ENCODE measurements at places on chromosomes 7 and 10. TPM values are rescaled to one million over a fixed set of nuclear protein-coding genes. Genes with fewer than 3 reads are reported as not detected.

GRCh38 chr7:64599359-64599758, 36.5 kb upstream of the ZNF680 start:
- no peak for DNase-seq
- no peaks in the 10 kb centered on the region for H3K36me3 ChIP-seq
- no peak overlapping the region for H3K4me3 ChIP-seq
- no peak overlapping the region for H3K27ac ChIP-seq

- H3K36me3 ChIP-seq, result no peaks in the 10 kb centered on the region
- H3K27me3 ChIP-seq, result peaks cover 6% of the 10 kb centered on the region
- no peaks in the 10 kb centered on the region for H3K4me1 ChIP-seq
- no peak overlapping the region for H3K27ac ChIP-seq
Measured at GRCh38 chr7:3056234-3057065, 12.8 kb upstream of the CARD11 start.

DNA sequence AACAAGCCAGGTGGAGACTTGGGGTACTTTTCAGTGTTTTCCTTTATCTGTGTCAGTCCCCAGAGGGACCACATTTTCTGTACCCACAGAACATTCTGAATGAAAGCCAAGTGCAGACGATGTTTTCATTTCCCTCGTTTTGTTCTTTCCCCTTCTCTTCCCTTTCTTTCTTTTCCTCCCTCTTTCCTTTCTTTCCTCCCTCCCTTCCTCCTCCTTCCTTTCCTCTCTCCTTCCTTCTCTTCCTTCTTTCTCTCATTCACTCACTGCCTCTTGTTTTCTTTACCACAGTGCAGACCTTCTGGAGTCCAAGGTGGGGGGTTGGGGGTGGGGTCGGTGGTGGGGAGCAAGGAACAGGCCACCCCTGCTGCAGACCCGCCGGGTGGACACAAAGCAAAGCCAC, 141.4 kb upstream of the MKI67 start:
- H3K4me1 ChIP-seq, result no peaks in the 10 kb centered on the region
- no peak overlapping the region for H3K4me3 ChIP-seq
- H3K36me3 ChIP-seq, result no peaks in the 10 kb centered on the region
- DNase-seq, result no peak
- H3K27me3 ChIP-seq, result peaks cover 57% of the 10 kb centered on the region

GRCh38 chr10:112526139-112526538, 79.1 kb downstream of the VTI1A start:
- H3K4me3 ChIP-seq, result no peak overlapping the region
- no peak overlapping the region for H3K27ac ChIP-seq
- no peaks in the 10 kb centered on the region for H3K4me1 ChIP-seq
- DNase-seq, result no peak
- no peaks in the 10 kb centered on the region for H3K27me3 ChIP-seq
- H3K36me3 ChIP-seq, result no peaks in the 10 kb centered on the region

DNA sequence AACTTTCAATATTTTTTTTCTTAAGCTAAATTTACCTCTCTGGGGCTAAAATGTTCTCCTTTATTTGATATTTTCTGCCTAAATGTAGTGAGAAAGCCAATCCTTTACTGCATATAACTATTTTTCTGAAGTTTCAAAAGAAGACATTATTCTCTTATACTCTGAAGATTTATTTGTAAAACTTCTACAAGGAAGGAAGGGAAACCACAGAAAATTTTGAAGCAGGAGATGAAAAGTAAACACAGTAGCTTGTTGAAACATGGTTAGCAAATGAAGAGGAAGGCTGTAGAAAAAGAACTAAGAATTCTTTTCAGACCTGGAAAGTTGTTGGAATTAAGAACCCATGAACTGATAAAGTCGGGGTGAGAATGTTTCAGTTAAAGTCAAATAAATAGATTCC, 330.3 kb downstream of the HGF start:
- no peak overlapping the region for H3K4me3 ChIP-seq
- no peaks in the 10 kb centered on the region for H3K4me1 ChIP-seq
- no peak for DNase-seq
- H3K36me3 ChIP-seq, result no peaks in the 10 kb centered on the region

- H3K4me1 ChIP-seq, result peaks cover 40% of the 10 kb centered on the region
- no peaks in the 10 kb centered on the region for H3K36me3 ChIP-seq
- no peak overlapping the region for H3K27ac ChIP-seq
- H3K4me3 ChIP-seq, result no peak overlapping the region
- DNase-seq, result no peak
Measured at GRCh38 chr10:33129996-33130386, 172.0 kb upstream of the ITGB1 start.

GRCh38 chr7:73896454-73896853, 35.5 kb downstream of the TMEM270 start:
- no peaks in the 10 kb centered on the region for H3K36me3 ChIP-seq
- no peak overlapping the region for H3K27ac ChIP-seq
- no peaks in the 10 kb centered on the region for H3K27me3 ChIP-seq
- peaks cover 29% of the 10 kb centered on the region for H3K4me1 ChIP-seq
- H3K4me3 ChIP-seq, result no peak overlapping the region

- DNase-seq, result no peak
- H3K27ac ChIP-seq, result no peak overlapping the region
- H3K4me1 ChIP-seq, result no peaks in the 10 kb centered on the region
- H3K27me3 ChIP-seq, result no peaks in the 10 kb centered on the region
- H3K4me3 ChIP-seq, result no peak overlapping the region
- H3K36me3 ChIP-seq, result no peaks in the 10 kb centered on the region
Measured at GRCh38 chr7:147376192-147376591, 1214.4 kb upstream of the C7orf33 start.

Gene PCLO
- total RNA-seq, result 2.9 TPM

DNA sequence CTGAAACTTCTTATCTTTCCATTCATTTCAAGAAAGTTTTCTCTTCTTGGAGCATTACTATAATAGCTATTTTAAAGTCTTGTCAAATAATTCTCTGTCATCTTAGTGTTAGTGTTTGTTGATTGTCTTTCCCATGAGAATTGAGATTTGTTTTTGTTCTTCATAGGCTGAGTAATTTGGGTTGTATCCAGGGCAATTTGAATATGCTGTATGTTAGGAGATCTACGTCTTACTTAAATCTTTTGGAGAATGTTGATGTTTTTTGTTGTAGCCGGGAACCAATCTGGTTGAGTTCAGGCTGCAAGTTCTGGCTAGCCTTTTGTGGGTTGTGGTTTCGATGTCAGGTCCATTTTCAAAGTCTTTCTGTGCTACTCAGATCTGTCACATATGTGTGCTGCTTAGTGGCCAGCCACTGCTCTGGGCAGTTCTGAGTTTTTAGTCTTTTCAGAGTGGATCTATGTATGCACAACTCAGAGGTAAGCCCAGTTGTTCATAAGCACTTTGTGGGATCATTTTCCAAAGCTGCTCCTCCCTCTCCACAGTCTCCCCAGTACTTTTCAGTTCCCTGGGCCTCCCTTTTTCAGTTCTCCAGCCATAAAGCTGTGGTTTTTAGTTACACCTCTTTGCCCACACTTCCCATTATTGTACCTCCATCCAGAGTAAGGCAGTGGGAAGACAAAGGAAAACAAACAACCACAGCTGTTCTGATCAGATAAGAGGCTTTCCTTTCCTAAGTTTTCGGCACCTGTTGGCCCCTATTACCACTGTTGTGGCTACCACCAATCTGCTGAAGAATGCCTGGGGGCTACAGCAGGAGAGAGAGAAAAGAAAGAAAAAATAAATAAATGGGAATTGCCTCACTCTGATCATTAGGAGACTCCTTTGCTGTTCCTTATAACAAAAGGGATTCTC, 4.7 kb upstream of the CCNJ start:
- no peaks in the 10 kb centered on the region for H3K36me3 ChIP-seq
- no peak overlapping the region for H3K4me3 ChIP-seq
- no peaks in the 10 kb centered on the region for H3K4me1 ChIP-seq

GRCh38 chr10:99345350-99345749, 16.2 kb downstream of the CNNM1 start:
- no peak overlapping the region for H3K27ac ChIP-seq
- H3K36me3 ChIP-seq, result no peaks in the 10 kb centered on the region
- H3K4me1 ChIP-seq, result no peaks in the 10 kb centered on the region
- H3K27me3 ChIP-seq, result no peaks in the 10 kb centered on the region

- no peak for DNase-seq
- H3K4me3 ChIP-seq, result no peak overlapping the region
- no peak overlapping the region for H3K27ac ChIP-seq
- H3K4me1 ChIP-seq, result no peaks in the 10 kb centered on the region
Measured at GRCh38 chr7:42214060-42214679, 22.8 kb downstream of the GLI3 start.

Gene CELF2
- 106 TPM for total RNA-seq

GRCh38 chr10:52472406-52473146, 158.5 kb downstream of the DKK1 start:
- no peaks in the 10 kb centered on the region for H3K4me1 ChIP-seq
- no peaks in the 10 kb centered on the region for H3K36me3 ChIP-seq
- DNase-seq, result no peak
- H3K4me3 ChIP-seq, result no peak overlapping the region
- H3K27ac ChIP-seq, result no peak overlapping the region
- H3K27me3 ChIP-seq, result no peaks in the 10 kb centered on the region
